ENCODE measurements at places on chromosomes 3 and 15.

DNA sequence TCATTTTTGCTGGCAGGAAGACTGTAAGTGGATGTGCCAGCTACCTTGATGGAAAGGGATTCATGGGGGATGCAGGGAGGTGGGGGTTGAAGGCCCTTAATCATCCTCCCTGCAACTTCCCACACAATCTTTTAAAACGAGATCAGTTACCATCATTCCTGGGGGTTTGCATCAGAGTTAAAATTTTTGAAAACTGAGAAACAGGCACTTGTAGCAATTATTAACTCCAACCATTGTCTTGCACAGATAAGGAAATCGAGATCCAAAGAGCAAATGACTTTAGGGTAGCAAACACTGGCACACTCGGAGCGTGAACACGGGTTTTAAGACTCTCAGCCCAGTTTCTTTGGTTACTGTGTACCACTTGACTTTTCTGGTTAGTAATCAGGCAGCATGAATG is 41.9 kb downstream of the GPD1L start:
- no peak for DNase-seq

- DNase-seq: no peak
Measured at GRCh38 chr15:79549196-79549595, 117.1 kb downstream of the MINAR1 start.

DNA sequence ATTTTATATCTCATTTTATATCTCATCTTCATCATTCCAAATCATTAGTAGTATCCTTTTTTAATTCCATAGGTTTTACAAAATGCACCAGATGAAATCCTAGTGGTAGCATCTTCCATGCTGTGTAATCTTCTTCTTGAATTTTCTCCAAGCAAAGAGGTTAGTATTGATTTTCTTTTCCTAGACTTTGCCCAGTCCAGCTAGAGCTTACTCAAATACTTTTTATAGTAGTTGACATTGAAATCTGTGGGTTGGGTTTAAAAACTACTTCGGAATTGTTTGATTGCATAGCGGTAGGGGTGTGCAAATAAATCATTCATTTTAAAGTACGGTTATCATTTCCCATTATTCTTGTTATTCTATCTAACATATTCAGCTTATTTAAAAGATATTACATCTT is 62.6 kb downstream of the NME9 start:
- no peak for DNase-seq

GRCh38 chr15:89501646-89502045 is 5.3 kb upstream of the RHCG start:
- no peak for DNase-seq

- DNase-seq: no peak
Measured at GRCh38 chr3:184656829-184657681, 54.8 kb downstream of the MAGEF1 start.

DNA sequence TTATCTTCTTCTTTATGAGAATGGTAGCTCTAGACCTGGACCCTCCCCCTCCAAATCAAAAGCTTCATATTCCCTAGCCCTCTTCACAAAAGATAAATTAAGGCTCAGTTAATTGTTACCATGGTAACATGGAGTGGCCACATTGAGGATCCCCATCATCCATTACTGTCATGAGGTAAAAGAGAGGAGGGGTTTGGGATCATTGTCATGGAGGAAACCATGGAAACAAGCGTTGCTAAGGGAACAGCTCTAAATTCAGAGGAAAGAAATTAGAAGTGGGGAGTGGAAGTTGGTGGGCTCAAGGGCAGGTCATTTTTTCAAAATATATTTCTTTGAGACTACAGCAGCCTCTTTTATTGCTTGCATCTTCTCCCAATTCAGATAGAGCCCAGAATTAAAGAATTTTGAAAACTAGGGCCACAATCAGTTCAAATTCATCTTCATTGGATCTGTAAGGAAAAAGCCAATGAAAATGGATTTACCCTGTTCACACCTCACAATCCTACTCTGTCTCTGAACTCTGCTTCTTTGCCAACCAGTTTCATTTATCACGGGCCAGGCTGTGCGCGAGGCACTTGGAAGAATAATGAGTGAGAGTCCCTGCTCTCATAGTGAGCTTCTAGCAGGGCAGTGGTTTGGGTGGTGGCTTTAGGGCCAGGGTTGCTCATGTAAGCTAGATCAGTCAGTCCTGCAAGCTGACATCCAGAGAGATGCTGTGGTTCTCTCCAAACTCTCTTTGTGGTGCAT is 11.6 kb upstream of the AEN start:
- DNase-seq: no peak

GRCh38 chr3:52257911-52258310 is 12.4 kb downstream of the PPM1M start:
- no peak for DNase-seq

- DNase-seq: no peak
Measured at GRCh38 chr3:192875971-192876565, 41.6 kb downstream of the MB21D2 start.

GRCh38 chr3:48595075-48595525 is at the start of gene COL7A1:
TSS of gene COL7A1 (minus strand) at chr3:48595329. CDS start at chr3:48595159, 170 bp downstream.
- DNase-seq: no peak

DNA sequence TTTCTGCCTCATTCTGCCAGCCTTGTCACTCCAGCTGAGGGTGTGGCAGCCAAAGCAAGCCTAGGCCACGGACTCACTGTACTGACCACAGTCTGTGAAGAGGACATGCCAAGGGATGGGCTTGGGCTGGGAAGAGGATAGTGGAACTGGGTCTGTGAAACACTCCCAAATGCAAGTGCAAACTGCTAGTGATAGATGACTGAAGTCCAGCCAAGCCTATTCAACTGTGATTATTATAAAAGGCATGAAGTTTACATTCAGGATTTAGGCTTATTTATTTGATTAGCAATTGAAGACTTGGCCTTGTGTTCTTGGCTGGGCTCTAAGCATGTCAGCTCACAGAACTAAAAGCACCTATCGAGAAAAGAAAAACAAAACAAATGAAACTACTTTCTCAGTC is 84.9 kb upstream of the UBE2E1 start:
- no peak for DNase-seq

- DNase-seq: peak; percentile 25
Measured at GRCh38 chr3:129619726-129620162, 13.3 kb upstream of the PLXND1 start.

- peak; percentile 4 for DNase-seq
Measured at GRCh38 chr15:39282663-39283208, 298.1 kb upstream of the THBS1 start.

- DNase-seq: peak; percentile 38
Measured at GRCh38 chr3:112261742-112262141, 32.3 kb downstream of the SLC9C1 start.

GRCh38 chr15:66581972-66582537 is 16.3 kb upstream of the LCTL start:
- DNase-seq: peak; percentile 28

GRCh38 chr3:58246148-58247047 is 8.8 kb downstream of the ABHD6 start:
- no peak for DNase-seq

GRCh38 chr3:124584245-124584551 is 146.1 kb upstream of the UMPS start:
- DNase-seq: no peak

DNA sequence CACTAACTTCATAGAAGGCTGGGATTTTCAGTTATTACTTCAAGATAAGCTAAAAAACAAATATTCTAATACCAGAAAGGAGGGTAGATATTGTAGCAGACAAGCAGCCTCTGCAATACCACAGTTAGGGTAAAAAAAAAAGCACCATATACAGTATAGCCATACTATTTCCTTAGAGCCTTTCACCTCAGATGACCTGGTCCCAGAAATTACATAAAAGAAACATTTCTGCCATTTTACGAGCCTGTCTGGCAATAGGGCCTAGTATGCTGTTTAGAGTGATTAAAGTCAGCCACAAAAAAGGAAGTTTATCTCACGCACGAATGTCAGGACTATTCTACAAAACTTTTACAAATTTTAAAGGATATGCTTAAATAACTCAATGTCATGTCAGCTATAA is 1016.6 kb downstream of the PLOD2 start:
- DNase-seq: peak; percentile 86

DNA sequence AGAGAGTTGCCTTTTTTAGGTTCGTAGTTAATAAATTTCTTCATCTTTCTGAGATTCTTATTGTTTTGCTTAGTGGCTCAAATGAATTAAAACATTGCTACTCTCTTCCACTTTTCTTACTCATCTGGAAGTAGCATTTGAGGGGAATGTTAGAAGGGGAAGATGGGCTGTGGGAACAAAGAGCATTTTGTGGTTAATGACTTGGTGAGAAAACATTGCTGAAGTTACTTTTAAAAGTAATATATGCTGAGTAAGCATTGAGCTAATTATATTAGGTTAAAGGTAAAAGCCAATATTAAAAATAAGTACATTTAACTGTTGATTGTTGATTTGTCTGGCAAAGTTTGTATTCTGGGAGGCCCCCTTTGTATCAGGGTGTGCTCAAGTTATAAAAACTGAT is 5.7 kb downstream of the MORF4L1 start:
- DNase-seq: peak; percentile 50

GRCh38 chr15:58139989-58140522 is 1.9 kb downstream of the AQP9 start:
- DNase-seq: peak; percentile 51

GRCh38 chr15:68650901-68651709 is 72.3 kb downstream of the CORO2B start:
- peak; percentile 48 for DNase-seq

DNA sequence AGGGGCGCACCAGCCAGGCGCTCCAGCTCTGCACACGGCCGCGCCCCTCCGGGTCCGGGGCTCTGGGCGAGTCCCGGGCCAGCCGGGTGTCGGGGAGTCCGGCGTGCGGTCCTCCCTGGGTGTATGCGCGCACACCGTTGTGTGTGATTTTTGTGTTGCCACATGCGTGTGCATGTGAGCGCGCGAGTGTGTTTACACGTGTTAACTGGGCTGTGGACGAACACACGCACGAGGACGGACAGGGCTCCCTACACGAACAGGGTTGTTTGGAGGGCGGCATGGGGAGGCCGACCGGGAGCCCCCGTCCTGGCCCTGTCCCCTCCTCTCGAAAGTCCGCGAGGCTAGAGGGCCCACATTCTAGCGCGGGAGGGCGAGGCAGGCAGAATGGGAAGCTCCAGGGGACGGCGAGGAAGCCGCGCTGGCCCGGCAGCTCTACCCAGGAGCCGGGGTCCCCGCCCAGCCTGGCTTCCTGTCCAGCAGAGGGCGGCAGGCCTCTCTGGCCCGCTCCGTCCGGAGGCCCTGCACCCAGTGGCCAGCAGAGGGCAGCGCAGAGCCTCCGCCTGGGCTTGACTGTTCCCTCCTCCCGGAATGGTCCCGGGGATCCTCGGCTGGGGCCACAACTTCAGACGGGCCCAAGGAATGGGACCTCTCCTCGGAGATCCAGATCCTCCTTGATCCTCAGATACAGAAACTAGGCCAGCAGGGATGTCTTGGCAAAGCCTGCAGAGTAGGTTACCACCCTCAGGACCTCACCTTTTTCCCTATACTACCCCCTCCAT is 611 bp upstream of the LINGO1 start:
- DNase-seq: peak; percentile 84

DNA sequence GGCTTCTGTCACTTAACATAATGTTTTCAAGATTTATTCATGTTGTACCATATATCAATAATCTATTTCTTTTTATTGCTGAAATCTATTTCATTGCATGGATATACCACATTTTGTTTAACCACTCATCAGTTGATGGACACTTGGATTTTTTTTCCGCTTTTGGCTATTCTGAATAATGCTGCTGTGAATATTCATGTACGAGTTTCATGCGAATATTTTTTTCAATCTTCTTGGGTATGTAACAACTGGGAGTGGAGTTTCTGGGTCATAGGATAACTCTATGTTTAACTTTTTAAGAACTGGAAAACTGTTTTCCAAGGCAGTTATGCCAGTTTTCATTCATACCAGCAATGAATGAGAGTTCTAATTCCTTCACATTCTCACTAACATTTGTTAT is 21.7 kb upstream of the GPR160 start:
- no peak for DNase-seq

DNA sequence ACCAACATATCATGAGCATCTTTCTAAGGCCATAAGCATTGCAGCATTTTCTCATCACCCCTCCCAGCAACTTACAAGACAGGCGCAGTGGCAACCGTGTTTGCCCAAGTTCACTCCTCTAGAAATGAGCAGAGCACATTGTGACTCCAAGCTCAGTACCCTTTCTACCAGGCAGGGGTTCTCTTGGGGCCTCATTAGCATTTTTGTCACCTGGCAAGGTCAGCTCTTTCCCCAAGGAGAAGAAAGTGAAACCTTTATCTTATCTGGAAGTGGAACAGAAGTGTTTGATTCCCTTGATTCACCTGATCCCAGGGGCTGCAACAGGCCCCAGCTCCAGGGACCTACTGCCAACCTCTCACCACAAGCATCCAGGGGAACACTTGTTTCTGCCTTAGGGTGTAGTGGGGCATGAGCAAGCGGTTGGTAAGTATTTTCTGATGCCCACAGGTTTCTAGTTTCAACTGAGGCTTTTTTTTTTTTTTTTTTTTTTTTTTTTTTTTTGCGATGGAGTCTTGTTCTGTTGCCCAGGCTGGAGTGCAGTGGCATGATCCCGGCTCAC is 44.0 kb upstream of the HERC1 start:
- no peak for DNase-seq

DNA sequence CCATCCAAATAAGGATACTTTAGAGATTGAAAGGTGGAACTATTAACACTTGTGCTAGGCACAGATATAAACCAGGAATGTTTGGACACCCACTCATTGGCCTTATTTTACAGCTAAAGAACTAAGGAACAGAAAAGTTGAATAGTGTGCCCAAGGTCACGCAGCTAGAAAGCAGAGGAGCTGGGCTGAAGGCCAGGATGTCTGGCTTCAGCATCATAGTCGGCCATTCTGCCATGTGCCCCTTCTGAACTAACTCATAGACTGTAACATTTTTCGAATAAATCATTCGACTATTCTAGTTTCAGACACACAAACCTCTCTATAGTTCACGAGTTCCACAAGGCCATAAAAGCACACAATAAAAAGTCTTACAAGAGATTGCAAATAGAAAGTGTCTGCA is 71.1 kb downstream of the SUMF1 start:
- DNase-seq: no peak

DNA sequence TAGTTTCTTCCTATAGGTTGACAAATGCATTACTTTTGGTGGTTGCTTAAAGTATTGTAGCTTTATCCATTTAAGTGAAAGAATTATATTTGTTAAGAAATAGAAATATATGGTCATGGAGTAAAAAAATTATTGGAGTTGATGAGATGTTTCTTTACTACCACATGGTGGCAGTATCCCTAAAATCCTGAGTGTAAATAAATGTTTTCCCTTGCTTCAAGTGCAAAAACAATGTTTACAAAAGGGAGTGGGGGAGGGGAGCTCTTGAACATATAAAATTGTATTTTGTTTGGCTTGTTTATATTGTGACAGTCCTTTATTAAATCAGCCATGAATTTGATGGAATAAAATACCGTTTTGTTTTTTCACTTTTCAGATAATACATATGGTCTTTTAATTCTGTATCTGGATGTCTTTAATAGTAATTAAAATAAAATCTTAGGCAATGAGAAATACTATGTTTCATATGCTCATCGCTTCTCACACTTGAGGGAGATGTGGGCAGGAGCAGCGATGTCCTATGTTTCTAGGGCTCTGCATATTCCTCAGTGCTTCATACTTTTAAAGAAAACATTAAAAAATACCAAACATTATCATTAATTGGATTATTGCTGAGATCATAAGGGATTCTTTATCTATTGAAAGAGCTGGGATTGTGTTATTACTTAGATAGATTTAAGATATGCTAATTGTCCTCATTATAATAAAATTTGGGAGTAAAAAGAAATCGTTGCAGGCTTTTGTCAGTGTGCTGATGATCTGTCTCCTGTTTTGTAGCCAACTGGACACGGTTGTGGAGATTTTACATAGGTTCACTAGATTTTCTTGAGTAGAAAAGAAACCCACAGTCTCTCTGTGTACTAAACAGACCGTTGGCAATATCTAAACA is 349.7 kb downstream of the TUSC7 start:
- DNase-seq: peak; percentile 8

GRCh38 chr3:134077649-134078161 is 48.0 kb upstream of the SLCO2A1 start:
- DNase-seq: no peak

Data from NB4 (cell line).